H1 (cell line): ENCODE measurements at places on chromosomes 11 and 22.

GRCh38 chr11:14973621-14974514 is 1.7 kb upstream of the CALCA start:
- H3K4me3 ChIP-seq = peak overlapping the region; percentile 26
- peaks cover 78% of the 10 kb centered on the region for H3K27me3 ChIP-seq
- DNase-seq = no peak
- no peaks in the 10 kb centered on the region for H3K36me3 ChIP-seq

DNA sequence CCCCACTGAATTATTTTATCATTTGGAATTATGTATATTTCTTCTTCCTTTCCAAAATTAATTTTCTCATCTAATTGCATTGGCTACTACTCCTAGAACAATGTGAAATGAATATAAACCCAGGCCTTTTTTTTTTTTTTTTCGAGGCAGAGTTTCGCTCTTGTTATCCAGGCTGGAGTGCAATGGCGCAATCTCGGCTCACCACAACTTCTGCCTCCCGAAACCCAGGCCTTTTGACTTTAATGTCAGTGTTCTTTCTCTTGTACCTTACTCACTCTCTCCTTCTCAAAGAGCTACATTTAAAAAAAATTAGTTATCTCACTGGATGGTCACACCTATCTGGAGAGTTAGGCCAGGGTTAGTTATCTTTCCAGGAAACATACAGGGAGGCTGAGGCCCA is 35.3 kb upstream of the LRRC32 start:
- no peaks in the 10 kb centered on the region for H3K36me3 ChIP-seq
- no peak overlapping the region for H3K4me3 ChIP-seq
- no peak for DNase-seq
- peaks cover 6% of the 10 kb centered on the region for H3K4me1 ChIP-seq
- no peaks in the 10 kb centered on the region for H3K27me3 ChIP-seq

- no peaks in the 10 kb centered on the region for H3K27me3 ChIP-seq
- H3K4me1 ChIP-seq = no peaks in the 10 kb centered on the region
- H3K27ac ChIP-seq = no peak overlapping the region
Observed at GRCh38 chr11:86782742-86783141, 17.6 kb upstream of the PRSS23 start.

- H3K27me3 ChIP-seq = peaks cover 65% of the 10 kb centered on the region
- peaks cover 11% of the 10 kb centered on the region for H3K4me1 ChIP-seq
- no peaks in the 10 kb centered on the region for H3K36me3 ChIP-seq
- H3K27ac ChIP-seq = no peak overlapping the region
- no peak for DNase-seq
- peak overlapping the region; percentile 4; the same call in 1 of the 2 replicates for H3K4me3 ChIP-seq
Observed at GRCh38 chr11:68843052-68843561, 1.4 kb upstream of the CPT1A start.

- DNase-seq = no peak
- no peaks in the 10 kb centered on the region for H3K27me3 ChIP-seq
- peaks cover 4% of the 10 kb centered on the region for H3K4me1 ChIP-seq
- no peak overlapping the region for H3K4me3 ChIP-seq
Observed at GRCh38 chr11:44771841-44772240, 45.1 kb downstream of the TSPAN18 start.

DNA sequence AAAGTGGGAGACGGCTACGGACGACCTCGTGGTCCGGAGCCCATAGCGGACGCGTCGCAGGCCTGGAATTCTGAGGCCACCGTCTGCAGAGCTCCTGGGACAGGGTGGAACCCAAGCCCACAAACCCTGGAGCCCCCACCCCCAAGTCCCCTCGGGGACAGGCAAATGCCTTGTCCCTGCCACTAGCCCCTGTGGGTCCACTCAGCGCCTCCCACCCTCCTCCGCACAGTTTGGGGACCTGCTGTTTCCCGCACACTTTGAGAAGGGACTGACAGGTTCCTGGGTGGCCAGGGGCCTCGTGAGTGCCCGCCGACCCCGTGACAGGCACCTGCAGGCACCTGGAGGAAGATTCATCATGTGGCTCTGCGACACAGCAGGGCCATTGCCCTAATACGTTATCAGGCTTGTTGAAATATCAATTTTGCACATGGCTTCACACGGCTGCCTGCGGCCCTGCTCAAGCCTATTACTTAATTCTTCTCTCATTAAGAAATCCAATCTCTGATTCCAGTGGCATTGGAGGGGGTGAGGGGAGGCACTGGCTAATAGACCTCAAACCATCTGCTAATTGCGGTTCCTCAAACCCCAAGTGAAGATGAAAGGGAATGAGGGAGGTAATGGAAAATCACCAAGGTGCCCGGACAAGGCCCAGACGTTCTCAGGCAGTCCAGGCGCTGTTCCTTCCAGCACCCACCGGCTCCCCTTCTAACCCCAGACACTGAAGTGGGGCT is 672.5 kb downstream of the BRD1 start:
- no peak for DNase-seq
- H3K36me3 ChIP-seq = no peaks in the 10 kb centered on the region
- no peaks in the 10 kb centered on the region for H3K27me3 ChIP-seq
- H3K4me1 ChIP-seq = peaks cover 9% of the 10 kb centered on the region

- H3K27ac ChIP-seq = peak within 1 kb of the TSS; percentile 59; the same call in 1 of the 2 replicates
- H3K27me3 ChIP-seq = no peaks in the 10 kb centered on the region
- no peaks in the 10 kb centered on the region for H3K36me3 ChIP-seq
Observed at GRCh38 chr11:2376751-2377451, at the start of gene CD81. TSS of gene CD81 (plus strand) at chr11:2377310. CDS start at chr11:2377550, 240 bp downstream.

DNA sequence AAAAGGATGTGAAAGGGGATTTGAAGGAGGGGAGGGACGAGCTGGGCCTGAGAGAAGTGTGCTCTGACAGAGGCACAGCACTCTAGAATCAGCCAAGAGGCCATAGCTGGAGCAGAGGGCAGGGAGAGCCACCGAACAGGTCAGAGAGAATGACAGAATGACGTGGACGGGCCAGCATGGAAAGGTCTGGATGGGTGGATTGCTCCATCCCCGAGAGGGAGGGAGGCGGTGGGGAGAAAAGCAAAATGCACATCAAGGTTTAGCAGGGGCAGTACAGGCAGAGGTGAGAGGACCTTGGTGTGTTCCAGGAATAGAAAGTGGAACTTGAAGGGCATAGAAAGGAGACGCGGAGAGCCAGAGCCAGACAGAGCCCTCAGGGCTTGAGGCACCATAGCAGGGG is 6.9 kb downstream of the PMM1 start:
- no peaks in the 10 kb centered on the region for H3K4me1 ChIP-seq
- H3K36me3 ChIP-seq = no peaks in the 10 kb centered on the region
- no peak for DNase-seq
- no peak overlapping the region for H3K4me3 ChIP-seq

DNA sequence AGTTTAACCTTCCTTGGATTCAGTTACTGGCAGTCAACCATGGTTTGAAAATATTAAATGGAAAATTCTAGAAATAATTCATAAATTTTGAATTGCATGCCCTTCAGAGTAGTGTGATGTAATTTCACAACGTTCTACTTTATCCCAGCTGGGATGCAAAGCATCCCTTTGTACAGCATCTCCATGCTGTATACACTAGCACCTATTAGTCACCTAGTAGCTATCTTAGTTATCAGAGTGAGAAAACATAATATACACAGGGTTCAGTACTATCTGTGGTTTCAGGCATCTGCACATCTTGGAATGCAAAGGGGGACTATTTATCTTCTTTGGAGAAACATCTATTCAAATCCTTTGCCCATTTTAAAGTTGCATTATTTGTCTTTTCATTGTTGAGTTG is 30.8 kb downstream of the CBL start:
- H3K36me3 ChIP-seq = peaks cover 10% of the 10 kb centered on the region
- H3K4me1 ChIP-seq = no peaks in the 10 kb centered on the region
- H3K4me3 ChIP-seq = no peak overlapping the region
- H3K27me3 ChIP-seq = no peaks in the 10 kb centered on the region

GRCh38 chr11:22666688-22667439 is 453 bp downstream of the GAS2 start:
- peaks cover 7% of the 10 kb centered on the region; the same call in 1 of the 2 replicates for H3K27me3 ChIP-seq
- H3K27ac ChIP-seq = no peak overlapping the region
- no peaks in the 10 kb centered on the region for H3K36me3 ChIP-seq
- peak; percentile 77 for DNase-seq

- H3K4me3 ChIP-seq = no peak overlapping the region
- no peaks in the 10 kb centered on the region for H3K36me3 ChIP-seq
- H3K27ac ChIP-seq = no peak overlapping the region
Observed at GRCh38 chr11:1691026-1691877, 5.7 kb upstream of the KRTAP5-6 start.

GRCh38 chr11:10543782-10544181 is 2.8 kb upstream of the RNF141 start:
- no peak overlapping the region for H3K27ac ChIP-seq
- no peak for DNase-seq
- no peak overlapping the region for H3K4me3 ChIP-seq
- no peaks in the 10 kb centered on the region for H3K27me3 ChIP-seq
- H3K36me3 ChIP-seq = no peaks in the 10 kb centered on the region

GRCh38 chr11:25068451-25068850 is 571.6 kb downstream of the LUZP2 start:
- H3K36me3 ChIP-seq = no peaks in the 10 kb centered on the region
- no peak for DNase-seq
- H3K4me1 ChIP-seq = no peaks in the 10 kb centered on the region

GRCh38 chr22:41028841-41029240 is 63.6 kb upstream of the EP300 start:
- H3K4me3 ChIP-seq = no peak overlapping the region
- no peak for DNase-seq
- H3K4me1 ChIP-seq = no peaks in the 10 kb centered on the region; the same call in 1 of the 2 replicates
- no peaks in the 10 kb centered on the region for H3K27me3 ChIP-seq

DNA sequence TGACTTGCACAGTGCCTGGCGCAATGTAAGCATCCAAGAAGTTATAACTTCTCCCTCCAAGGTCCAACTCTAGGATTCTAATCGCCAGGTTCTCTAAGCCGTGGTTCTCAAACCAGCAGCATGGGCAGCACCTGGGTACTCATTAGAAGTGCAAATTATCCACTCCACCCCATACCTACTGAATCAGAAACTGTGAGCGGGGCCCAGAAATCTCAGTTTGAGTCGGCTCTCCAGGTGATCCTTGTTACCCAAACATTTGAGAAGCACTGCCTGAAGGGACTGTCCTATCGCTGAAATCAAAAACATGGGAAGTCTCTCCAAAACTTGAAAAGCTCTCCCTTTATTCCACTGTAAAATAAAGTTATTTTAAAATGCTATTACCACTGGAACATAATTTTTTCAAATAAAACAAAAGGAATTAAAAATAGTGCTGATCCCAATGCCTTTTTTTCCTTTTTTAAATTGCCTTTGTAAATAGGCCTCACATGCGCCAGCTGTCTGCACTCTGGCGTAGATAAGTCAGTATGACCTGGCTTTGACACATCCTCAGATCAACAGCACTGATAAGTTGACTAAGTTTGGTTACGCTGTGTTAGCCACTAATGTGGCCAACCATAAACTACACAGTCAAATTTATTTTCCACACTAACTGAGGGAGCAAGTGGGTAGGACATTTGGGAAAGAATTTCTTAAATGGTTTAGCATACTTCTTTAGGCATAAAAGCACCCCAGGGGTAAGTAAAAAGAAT is 8.4 kb upstream of the CTR9 start:
- H3K27ac ChIP-seq = no peak overlapping the region
- DNase-seq = no peak
- no peak overlapping the region for H3K4me3 ChIP-seq
- no peaks in the 10 kb centered on the region for H3K36me3 ChIP-seq
- H3K27me3 ChIP-seq = no peaks in the 10 kb centered on the region

GRCh38 chr22:23537416-23537815 is 42.7 kb downstream of the IGLL1 start:
- H3K4me1 ChIP-seq = peaks cover 20% of the 10 kb centered on the region
- H3K36me3 ChIP-seq = no peaks in the 10 kb centered on the region
- H3K27me3 ChIP-seq = peaks cover 7% of the 10 kb centered on the region; the same call in 1 of the 2 replicates
- no peak for DNase-seq
- H3K4me3 ChIP-seq = no peak overlapping the region
- no peak overlapping the region for H3K27ac ChIP-seq

DNA sequence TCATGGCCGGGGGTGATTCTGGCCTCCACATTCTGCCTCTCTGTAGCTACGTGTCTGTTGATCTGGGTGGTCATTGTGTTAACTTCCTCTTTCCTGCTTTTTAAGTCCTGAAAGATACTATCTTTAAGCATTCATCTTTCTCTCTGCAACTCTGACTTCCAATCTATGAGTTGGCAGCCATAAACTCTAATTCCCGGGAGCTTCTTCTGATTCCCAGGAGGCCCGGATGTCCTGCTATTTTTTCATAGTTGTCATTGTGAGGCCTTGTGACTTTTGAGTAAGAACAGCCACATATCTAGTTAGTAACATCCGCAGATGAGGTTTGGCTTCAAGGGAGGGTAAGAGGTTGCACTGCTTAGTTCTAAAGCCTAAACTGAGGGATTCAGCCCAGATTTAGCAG is 107.8 kb downstream of the SYN3 start:
- H3K4me1 ChIP-seq = peaks cover 3% of the 10 kb centered on the region; the same call in 1 of the 2 replicates
- no peak overlapping the region for H3K4me3 ChIP-seq
- H3K27me3 ChIP-seq = no peaks in the 10 kb centered on the region
- H3K27ac ChIP-seq = no peak overlapping the region

- H3K27ac ChIP-seq = no peak overlapping the region
- H3K4me3 ChIP-seq = no peak overlapping the region
- no peaks in the 10 kb centered on the region for H3K4me1 ChIP-seq
- no peaks in the 10 kb centered on the region for H3K27me3 ChIP-seq
- DNase-seq = no peak
Observed at GRCh38 chr22:20159076-20159475, 8.2 kb upstream of the CCDC188 start.

- peaks cover 50% of the 10 kb centered on the region for H3K27me3 ChIP-seq
- H3K27ac ChIP-seq = no peak overlapping the region
- no peak overlapping the region for H3K4me3 ChIP-seq
- H3K4me1 ChIP-seq = peaks cover 10% of the 10 kb centered on the region
- H3K36me3 ChIP-seq = no peaks in the 10 kb centered on the region
Observed at GRCh38 chr22:20962491-20962945, 4.5 kb upstream of the AIFM3 start.

- no peaks in the 10 kb centered on the region for H3K27me3 ChIP-seq
- DNase-seq = no peak
- H3K4me3 ChIP-seq = no peak overlapping the region
- no peaks in the 10 kb centered on the region for H3K36me3 ChIP-seq
Observed at GRCh38 chr22:48523091-48523490, 1304.6 kb downstream of the BRD1 start.

DNA sequence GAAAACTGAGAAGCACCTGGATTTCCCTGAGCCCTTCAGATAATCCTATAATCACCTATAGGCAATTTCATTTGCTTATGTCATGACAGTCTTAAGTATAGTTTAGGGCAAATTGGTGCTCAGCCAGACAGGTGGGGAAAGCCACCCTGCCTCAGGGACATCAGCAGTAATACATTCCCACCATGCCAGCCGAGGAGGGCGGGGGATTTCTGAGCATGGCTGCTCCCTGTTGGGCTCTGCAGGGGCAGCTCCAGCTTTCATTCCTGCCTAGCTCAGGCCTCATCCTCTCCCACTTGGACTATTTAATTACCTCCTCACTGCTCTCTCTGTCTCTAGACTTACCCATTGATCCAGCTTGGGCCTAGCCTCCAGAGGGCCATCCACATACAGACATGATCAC is 9.0 kb upstream of the DRD2 start:
- no peaks in the 10 kb centered on the region for H3K27me3 ChIP-seq
- no peak overlapping the region for H3K27ac ChIP-seq
- no peaks in the 10 kb centered on the region for H3K4me1 ChIP-seq
- no peaks in the 10 kb centered on the region for H3K36me3 ChIP-seq
- no peak overlapping the region for H3K4me3 ChIP-seq
